Osteoblast (primary cell): ENCODE measurements at places on chromosomes 12 and 14. TPM values are rescaled to one million over a fixed set of nuclear protein-coding genes. Genes with fewer than 3 reads are reported as not detected.

CLEC4C gene
- not detected in 2 replicates for total RNA-seq

CMTM5 gene
- not detected in 2 replicates for total RNA-seq

KCNH3 gene
- not detected in 2 replicates for total RNA-seq

ZDHHC22 gene
- total RNA-seq, result not detected in 2 replicates

NRIP2 gene
- total RNA-seq, result 0.59 TPM in 1 of 2 replicates, not detected in the other

CSRNP2 gene
- total RNA-seq, result 27.4 and 30.0 TPM in 2 replicates

EDDM3A gene
- total RNA-seq, result not detected in 2 replicates

MANSC4 gene
- not detected in 2 replicates for total RNA-seq
